ENCODE measurements at places on chromosomes 1 and 21.

GRCh38 chr1:82849460-82849859, 1048.7 kb downstream of the ADGRL2 start:
- no peak for DNase-seq

GRCh38 chr1:61152469-61153105, 70.2 kb downstream of the NFIA start:
- no peak for DNase-seq

DNA sequence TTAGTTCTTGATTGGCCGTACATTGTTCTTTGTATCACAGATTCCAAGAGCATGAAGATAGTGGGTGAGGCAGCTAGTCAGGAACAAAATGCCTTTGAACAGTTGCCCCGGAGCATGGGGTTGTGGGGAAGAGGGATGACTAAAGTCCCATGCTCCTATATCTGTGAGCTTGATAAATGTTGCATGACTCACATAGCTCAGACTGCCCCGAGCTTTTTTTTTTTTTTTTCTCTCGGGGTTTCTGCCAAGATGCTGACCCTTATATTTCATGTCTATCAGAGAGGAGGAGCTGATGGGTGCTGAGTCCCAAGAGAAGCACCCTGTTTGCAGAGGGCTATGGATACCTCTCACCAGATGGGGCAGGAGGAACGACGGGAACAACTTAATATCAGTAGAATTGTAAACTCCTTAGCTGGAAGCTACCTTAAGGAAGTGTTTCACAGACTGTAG, 40.6 kb downstream of the SRRM1 start:
- peak; percentile 84 for DNase-seq

DNA sequence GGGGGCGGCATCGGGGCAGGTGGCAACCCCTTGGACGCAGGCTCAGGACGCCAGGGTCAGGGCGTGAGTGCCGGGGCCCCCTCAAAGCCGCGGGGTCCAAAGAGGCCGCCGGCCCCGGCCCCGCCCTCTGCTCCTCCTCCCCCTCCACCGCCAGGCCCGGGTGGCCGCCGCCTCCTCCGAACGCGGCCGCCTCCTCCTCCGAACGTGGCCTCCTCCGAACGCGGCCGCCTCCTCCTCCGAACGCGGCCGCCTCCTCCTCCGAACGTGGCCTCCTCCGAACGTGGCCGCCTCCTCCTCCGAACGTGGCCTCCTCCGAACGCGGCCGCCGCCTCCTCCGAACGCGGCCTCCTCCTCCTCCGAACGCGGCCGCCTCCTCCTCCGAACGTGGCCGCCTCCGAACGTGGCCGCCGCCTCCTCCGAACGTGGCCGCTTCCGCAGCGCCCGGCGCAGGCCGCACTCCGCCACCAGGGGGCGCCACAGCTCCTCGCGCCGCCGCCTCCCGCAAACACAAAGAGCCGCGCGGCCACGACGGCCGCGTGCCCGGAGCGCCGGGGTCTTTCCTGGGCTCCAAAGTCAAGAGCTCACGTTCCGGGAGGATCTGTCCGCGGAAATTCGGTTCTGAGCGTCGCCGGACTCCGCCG, 19.3 kb upstream of the SAMD11 start:
- DNase-seq: peak; percentile 84

DNA sequence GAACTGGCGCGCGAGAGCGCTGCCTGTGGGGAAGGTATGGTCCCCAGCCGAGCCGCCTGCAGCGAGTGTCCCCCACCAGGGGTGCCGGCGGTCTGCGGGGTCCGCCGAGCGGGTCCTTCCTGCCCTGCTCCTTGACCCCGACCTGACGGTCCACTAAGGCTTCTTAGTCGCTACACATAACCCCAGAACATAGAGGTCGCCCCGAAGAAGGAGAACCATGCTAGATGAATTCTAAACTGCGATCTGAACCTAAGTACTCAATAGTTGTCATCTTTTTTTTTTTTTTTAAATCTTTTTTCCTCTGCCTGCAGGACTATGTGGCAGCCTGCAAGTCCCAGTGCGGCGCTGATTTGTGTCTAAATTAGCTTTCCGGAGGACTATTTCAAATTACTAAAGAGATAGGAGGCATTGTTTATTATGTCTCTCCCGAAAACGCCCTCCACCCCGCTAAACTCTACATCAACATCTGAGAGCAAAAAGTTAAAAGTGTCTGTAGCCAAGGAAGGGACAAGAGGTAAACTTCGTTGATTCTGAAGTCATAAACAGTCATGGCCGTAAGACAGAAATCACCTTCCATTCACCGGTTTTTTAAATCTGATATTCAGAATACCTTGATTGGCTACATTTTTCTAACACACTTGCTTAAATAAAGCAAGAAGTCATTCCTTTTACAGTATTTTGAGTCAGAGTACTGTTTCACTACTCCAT, 476 bp downstream of the AXDND1 start:
- peak; percentile 3 for DNase-seq

DNA sequence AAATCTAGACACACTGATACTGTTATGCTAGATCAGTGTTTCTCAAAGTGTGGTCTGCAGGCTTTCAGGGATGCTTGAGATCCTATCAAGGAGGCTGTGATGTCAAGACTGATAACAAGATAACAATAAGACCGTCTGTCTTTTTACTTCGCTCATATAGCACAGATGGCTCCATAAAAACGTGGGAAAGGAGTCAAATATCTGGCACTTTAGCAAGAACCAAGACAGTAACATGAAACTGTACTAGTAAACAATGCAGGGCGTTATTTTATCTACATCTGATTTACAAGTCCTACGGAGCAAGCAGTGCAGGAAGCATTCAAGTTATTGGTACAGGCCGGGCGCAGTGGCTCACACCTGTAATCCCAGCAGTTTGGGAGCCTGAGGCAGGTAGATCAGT, 3.6 kb upstream of the SPRR3 start:
- no peak for DNase-seq

DNA sequence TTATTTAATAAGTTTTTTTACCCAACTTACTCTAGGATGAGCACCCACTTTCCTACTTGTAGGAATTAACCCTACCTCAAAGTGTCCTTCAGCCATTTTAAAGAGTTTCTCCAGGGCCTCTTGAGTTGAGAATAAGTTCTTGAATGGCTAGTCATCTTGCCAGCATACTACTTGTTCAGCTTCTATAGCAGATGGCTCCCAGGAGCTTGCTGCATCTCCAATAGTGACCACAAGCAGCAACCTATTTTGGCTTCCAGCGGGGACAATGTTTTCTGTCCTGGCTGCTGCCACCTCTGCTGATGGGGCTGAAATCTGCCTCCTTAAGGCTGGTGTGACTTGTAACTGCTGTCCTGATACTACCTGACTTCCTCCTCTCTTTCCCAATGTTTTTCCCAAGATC, 20.8 kb upstream of the PIK3R3 start:
- no peak for DNase-seq
